ENCODE measurements at places on chromosomes 7 and 10.

GRCh38 chr10:69479240-69480067, 28.2 kb downstream of the TSPAN15 start:
- peak; percentile 64 for DNase-seq

DNA sequence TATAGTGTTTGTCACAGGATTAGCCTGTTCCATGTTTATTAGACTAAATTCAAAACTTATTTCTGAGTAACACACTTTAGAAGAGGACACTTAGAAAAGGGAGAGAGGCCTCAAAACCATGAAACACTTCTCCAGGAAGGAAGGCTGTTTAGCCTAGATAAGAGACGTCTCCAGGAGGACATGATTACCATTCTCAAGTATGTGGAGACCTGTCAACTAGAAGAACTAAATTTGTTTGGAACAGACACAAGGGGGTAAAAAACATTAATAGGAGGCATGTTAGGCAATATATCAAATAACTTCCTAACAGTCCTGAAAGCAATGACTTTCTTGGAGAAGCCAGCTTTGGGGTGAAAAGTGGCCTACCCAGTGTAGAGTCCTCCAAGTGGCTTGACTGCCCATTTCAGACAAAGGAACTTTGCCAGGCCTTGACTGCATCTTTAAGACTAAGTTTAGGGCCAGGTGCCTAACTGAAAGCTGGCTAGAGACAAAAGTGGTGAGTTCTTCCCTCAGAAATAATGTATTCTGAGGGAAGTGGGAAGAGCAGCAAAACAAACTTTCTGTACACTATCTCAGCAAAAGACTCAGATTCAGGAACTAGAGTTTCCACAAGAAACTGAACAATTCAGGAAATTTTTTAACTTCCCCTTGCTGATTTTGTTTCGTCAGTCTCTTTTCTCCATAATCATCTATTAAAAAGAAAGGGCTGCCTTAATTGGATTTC, 11.8 kb downstream of the NCOA4 start:
- DNase-seq = no peak

GRCh38 chr10:77685432-77685831, 47.8 kb upstream of the KCNMA1 start:
- DNase-seq = no peak

- no peak for DNase-seq
These were observed 901.2 kb downstream of the KCNMA1 start for GRCh38 chr10:76736392-76736791.

GRCh38 chr10:133278577-133279265, 2.1 kb upstream of the ADAM8 start:
- no peak for DNase-seq

- no peak for DNase-seq
These were observed 115.1 kb downstream of the CCNY start for GRCh38 chr10:35451151-35452016.

GRCh38 chr10:117346574-117346973, 28.7 kb downstream of the PDZD8 start:
- DNase-seq = no peak

- DNase-seq = no peak
These were observed 84.8 kb upstream of the AGBL3 start for GRCh38 chr7:134901389-134902020.

DNA sequence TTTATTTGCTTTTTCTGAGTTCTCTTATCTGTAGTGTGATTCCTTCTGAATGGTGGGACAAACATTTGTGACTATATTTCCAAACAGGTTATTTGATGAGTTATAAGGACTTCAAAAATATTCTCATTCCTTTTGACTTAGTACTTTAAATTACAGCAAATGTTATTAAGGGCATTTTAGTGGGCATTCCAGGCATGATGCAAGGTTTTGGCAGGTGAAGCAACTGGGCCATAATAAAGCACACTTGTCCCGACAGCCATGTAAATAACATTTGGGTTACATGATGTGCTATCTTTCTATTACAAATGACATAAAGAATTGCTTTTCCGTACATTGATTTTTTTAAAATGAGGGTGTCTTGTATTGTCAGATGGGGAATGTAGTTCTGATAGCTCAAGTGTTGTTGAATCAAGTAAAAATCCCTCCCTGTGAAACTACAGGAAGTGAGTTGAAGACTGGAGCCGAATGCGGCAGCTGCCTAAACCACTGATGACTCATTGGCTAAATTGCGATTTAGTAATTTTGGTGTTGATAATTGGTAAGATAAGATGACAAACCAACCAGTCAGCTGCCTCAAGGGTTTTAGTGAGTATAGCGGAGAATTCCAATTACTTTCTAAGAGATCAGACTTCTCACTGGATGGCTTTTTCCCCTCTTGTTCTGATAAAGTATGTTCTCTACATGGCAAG, 231.3 kb upstream of the NPY start:
- no peak for DNase-seq

DNA sequence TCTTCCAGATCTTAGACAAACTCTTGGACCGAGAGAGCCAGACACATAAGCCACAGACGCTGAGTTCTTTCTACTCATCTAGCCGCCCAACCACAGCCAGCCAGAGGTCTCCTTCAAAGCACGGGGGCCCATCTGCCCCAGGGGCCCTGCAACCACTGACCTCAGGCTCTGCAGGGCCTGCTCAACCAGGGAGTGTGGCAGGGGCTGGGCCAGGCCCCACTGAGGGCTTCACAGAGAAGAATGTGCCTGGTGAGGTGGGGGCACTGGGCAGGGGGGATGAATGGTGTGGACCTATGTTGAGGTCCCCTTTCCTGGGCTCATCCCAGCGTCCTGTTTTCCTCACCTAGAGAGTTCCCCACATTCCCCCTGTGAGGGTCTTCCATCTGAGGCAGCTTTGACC, 11.4 kb downstream of the ZSWIM8 start:
- no peak for DNase-seq

DNA sequence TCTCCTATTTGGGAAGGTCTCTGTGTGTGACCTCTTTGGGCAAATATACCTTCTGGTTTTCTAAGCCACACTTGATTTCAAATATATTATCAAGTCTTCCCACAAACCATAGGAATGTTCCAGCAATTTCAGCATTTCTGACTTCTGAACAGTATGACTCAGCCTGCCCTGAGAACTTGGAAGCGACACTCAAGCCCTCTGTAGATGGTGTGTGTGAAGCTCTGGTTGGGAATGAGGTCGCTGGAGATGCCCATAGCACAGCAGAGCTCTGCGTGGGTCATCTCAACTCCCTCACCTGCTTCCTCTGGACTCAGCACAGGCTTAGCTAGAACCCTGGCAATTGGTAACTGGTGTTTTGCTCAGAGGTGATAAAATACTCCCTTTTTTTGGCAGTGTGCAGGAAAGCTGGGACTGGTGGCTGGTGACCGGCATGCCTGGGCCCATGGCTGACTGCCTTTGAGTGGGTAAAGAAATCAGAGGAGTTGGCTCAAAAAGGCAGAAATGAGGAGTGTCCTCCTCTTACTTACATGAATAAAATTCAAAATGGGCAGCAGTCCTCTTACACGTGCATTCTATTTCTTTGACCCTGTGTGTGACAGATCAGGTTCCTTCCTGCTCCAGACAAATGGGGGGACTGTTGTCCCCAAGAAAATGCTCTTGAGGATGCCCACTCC, 87.5 kb upstream of the NRP1 start:
- no peak for DNase-seq

- DNase-seq = no peak
These were observed 169.9 kb upstream of the ADO start for GRCh38 chr10:62634576-62634975.

Measured in substantia nigra (tissue), 51 donors.